ENCODE measurements at places on chromosomes 3 and 15. TPM values are rescaled to one million over a fixed set of nuclear protein-coding genes. Genes with fewer than 3 reads are reported as not detected.

GRCh38 chr15:95742836-95743235, 587.7 kb upstream of the NR2F2 start:
- DNase-seq = no peak

DNA sequence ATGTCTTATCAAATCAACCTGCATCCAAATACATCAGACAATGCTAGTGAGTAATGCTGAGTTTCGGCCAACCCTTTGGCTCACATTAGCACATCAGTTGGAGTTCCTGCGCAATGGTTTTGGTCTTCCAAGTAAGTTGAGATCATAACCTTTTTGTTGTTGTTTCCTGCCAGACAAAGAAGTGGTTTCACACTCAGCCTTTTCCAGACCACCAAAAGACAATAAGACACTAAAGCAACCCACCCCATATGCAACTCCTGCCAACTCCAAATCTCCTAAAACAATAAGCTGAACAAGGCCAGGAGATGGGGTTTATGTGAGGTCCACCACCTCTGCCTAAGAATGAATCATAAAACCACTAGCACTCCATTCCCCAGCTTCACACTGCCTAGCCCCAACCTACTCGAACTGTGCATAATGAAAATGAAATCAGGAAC, 177.0 kb downstream of the ERC2 start:
- peak; percentile 70 for DNase-seq

Gene PRTG
- not detected for total RNA-seq

DNA sequence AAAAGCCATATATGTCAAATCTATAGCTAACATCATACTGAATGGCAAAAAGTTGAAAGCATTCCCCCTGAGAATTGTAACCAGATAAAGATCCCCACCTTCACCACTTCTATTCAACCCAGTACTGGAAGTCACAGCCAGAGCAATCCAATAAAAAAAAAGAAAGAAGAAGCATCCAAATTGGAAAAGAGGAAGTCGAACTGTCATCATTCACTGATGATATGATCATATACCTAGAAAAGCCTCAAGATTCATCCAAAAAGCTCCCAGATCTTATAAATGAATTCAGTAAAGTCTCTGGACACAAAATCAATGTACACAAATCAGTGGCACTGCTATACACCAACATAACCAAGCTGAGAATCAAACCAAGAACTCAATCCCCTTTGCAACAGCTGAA, 97.4 kb downstream of the CBLB start:
- no peak for DNase-seq

Gene ATG7
- total RNA-seq = 37.7 TPM

Gene CPB1
- total RNA-seq = not detected

DNA sequence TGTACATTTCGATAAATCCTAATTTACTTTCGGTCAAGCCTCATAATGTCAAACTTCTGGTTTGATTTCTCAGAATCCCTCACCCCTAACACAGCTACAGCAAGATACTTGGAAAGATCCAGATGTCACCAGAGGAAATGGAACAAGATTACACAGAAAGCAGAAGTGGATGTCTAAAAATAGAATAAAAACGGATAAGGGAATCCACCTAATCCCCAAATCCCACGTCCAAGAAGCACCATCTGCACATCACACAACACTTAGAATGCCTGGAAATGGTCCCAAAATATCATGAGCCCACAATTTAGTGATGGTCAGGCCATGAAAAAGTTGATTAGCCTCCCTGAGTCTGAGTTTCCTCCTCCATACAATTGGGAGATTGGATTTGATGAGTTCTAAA, 61.7 kb downstream of the AGTR1 start:
- no peak for DNase-seq

DNA sequence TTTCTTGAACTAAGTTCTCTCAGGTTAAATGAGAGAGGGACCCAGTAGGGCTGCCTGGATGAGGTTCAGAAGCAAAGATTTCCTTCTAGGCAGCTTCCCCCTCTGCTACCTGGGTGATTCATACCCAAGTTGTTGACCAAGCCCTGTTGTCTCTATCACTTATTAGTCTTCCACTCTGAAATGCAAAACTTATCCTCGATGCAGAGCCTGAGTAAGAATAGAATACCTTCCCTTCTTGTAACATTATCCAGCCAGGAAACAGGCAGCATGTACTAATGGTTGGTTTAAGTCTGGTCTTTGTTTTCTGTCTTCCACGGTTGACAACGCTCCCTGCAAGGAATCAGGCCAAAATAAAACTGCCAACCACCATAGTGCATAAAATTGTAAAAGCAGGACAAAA, 377.3 kb downstream of the MECOM start:
- DNase-seq = no peak

- peak; percentile 90 for DNase-seq
Measured at GRCh38 chr3:177201700-177202397, 4.6 kb upstream of the TBL1XR1 start.

DNA sequence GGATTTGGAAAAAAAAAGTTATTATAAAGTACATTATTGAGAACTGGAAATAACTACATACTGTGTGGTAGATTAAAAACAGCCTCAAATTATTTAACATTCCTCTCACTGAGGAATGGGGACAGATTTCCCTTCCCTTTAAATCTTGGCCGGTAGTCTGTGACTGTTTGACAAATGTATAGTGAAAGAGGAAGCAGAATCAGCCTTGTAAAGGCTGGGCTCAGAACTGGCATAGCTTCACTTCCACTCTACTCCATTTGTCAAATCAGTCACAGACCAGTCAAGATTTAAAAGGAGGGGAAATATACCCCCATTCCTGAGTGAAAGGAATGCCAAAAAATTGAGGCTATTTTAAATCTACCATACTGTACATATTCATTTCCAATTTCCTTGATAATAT, 18.2 kb upstream of the B4GALT4 start:
- DNase-seq = no peak

Gene TUSC7
- not detected for total RNA-seq

- no peak for DNase-seq
Measured at GRCh38 chr3:127304121-127304744, 16.4 kb upstream of the PRR20G start.

- peak; percentile 42 for DNase-seq
Measured at GRCh38 chr3:186844908-186845307, 2.4 kb downstream of the ADIPOQ start.

Gene CERS3
- total RNA-seq = 0.21 TPM

DNA sequence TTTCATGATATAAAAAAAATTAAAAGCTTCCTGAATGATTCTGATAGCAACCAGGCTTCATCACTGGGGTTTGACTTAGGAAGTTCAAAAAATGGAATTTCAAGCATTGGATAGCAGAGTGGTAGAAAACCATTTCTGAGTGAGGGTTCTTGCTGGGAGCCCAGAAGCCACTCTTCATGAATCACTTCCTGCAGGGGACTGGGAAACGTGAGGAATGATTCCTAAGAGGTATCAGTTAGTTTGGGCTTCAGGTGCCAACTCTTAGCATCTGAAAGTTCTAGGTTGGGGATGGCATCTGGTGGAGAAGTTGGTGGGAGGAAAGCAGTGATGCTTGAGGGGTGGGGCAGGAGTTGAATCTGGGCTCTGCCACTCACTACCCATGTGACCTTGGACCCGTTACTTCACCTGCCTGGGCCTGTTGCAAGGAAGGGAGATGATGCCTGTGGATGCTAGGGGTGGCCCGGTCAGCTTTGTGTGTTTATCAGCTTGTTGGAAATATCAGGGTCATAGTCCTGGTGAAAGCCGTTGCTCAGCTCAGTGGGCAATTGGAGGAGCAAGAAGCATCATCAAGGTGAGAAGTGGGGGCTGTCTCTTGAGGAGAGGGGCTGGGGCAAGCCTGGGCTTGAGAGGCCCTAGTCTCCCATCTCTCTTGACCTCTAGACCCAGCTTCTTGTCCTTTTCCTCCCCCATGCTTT, 37.0 kb upstream of the TNFAIP8L3 start:
- DNase-seq = no peak

DNA sequence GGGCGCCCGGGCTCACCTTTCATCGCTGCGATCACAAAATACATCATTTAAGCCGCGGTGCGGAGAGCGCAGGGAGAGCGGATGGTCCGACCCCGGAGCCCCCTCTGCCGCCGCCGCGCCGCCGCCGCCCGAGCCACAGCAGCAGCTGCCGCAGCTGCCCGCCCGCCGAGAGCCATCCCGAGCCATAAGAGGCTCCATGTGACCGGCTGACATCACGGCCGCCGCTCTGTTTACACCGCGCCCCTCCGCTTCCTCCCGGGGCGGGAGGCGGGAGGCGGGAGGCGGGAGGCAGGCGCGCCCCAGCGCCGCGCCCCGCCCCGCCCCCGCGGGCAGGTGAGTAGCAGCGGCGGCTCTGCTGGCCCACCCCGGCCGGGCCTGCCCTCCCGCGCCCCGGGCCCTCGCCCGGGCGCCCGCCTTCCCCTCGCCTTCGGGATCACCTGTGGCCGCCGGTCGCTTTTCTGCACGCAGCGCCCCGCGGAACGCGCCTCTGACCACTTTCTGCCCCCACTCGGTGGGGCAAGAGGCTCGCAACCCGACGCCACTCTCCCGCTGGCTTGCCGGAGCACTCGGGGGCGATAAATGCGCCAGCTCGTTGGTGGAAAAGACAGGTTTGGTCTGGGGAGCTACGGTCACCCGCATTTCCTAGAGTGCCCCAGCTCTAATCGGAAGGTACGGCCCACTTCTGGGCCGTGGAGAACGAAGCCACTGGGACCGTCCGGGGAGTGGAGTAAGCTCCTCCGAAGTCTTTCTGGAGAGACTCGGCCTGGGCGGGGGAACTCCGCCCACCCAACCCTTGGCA, 113.6 kb upstream of the ICE2 start:
- DNase-seq = peak; percentile 96

DNA sequence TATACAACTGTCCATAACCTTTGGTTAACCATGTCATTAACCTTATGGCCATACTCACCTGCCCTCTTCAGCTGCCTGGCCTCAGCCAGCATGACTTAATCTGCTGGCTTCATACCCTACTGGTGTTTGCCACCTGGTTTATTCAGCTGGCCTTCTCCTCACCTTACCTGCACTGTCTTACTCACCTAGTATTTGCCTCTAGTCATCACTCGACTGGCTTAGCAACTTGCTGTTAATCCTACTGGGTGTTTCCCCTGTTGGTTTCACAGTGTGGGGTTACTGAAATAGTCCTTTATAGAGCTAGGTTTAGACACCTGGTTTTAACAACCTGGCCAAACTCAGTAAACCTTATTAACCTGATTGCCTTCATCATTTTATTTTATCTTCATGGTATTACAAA, 96.4 kb downstream of the IL12A start:
- DNase-seq = no peak

DNA sequence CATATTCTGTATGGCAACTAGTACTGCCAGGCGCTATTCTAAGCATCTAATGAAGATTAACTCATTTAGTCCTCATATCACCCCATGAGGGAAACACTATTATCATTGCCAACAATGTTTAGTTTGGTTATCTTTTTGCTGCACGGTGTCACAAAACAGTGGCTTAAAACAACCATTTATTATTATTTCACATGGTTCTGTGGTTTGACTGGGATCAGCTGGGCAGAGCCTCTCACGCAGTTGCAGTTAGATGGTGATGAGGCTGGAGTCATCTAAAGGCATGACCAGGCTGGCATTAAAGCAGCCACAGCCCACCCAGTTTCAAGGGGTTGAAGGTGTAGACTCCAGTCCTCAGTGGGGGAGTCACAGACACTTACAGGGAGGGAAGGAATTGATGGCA, 32.8 kb upstream of the RASA2 start:
- peak; percentile 41 for DNase-seq

DNA sequence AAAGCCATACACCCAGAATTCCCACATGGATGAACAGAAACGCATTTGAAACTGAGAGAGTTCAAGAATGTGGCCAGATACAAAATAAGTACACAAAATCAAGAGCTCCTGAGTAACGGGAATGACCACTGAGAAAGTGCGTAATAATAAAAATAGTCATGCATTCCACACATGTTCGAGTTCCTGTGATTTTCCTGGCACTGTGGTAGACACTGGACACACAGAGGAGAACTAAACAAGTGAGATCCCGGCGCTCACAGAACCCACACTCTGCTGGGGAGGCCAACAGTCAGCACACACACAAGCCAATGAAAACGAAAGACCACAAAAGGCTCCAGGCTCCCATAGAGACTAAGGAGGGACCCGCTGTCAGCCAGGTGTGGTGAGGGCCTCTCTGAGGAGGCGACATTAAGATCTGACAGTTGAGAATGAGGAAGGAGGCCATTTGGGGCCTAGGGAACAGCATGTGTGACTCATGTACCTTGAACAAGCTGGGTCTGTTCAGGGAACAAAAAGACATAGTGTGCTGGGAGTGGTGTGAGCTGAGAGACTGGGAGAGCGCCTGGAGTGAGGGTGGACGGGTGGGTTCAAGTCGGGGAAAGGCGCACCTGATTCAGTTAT, 5.1 kb downstream of the FAM107A start:
- DNase-seq = no peak

- no peak for DNase-seq
Measured at GRCh38 chr15:68023307-68024101, 30.6 kb upstream of the PIAS1 start.

GRCh38 chr3:45712434-45713110, 23.4 kb downstream of the SACM1L start:
- DNase-seq = no peak

DNA sequence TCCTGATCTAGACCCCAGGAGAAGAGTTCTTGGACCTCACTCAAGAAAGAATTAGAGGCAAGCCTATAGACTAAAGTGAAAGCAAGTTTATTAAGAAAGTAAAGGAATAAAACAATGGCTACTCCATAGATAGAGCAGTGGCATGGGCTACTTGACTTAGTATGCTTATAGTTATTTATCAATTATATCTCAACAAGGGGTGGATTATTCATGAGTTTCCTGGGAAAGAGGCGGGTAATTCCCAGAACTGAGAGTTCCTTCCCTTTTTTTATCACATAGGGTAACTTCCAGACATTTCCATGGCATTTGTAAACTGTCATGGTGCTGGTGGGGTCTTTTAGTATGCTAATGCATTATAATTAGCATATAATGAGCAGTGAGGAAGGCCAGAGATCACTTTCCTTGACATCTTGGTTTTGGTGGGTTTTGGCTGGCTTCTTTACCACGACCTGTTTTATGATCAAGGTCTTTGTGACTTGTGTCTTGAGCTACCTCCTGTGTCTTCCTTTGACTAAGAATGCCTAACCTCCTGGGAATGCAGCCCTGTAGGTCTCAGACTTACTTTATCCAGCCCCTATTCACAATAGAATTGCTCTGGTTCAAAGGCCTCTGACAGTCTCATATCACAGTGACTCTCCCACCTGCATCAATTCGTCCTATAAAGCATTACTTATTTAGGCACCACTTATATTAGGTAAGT, 35.3 kb upstream of the PLSCR2 start:
- no peak for DNase-seq

Data from activated CD4-positive, alpha-beta T cell treated with anti-CD3 and anti-CD28 coated beads, Interleukin-2, amount 10 ng/mL, durations not matched to agents 24 days and 14 days (primary cell).